ENCODE measurements at places on chromosomes 2 and 18. TPM values are rescaled to one million over a fixed set of nuclear protein-coding genes. Genes with fewer than 3 reads are reported as not detected.

Gene RAB11FIP5
- total RNA-seq, result 21.7 TPM

Gene LHCGR
- total RNA-seq, result 0.26 TPM

Gene REEP1
- 22.5 TPM for total RNA-seq

Gene GRHL1
- 1.4 TPM for total RNA-seq

Gene KIF5C
- 1.4 TPM for total RNA-seq

Gene RND3
- 29.2 TPM for total RNA-seq

Gene WNT10A
- not detected for total RNA-seq

Gene SCRN3
- 32.0 TPM for total RNA-seq

Gene EPB41L3
- 28.0 TPM for total RNA-seq

Gene WDR12
- 39.2 TPM for total RNA-seq

Gene CROCC2
- not detected for total RNA-seq

Gene WDR54
- total RNA-seq, result 5.5 TPM

Gene NR4A2
- 9.2 TPM for total RNA-seq

Gene CHAC2
- total RNA-seq, result 3.2 TPM

Gene KCNIP3
- total RNA-seq, result 2.6 TPM

Gene PIEZO2
- total RNA-seq, result 1.7 TPM

Gene NETO1
- 1.6 TPM for total RNA-seq

Gene FOXD4L1
- total RNA-seq, result 0.21 TPM

Gene DAPL1
- total RNA-seq, result not detected

Gene SOX11
- 0.42 TPM for total RNA-seq

Gene TMEM247
- total RNA-seq, result not detected

Gene SLC16A14
- 2.0 TPM for total RNA-seq

Gene DLGAP1
- total RNA-seq, result 0.47 TPM

Gene SUMO1
- total RNA-seq, result 59.2 TPM

Gene DYSF
- 45.8 TPM for total RNA-seq

Gene POTEC
- total RNA-seq, result not detected

Gene WIPF1
- total RNA-seq, result 25.1 TPM

Gene NPPC
- total RNA-seq, result 3.7 TPM

Gene TBR1
- total RNA-seq, result not detected

Gene SLC4A3
- 360 TPM for total RNA-seq

Gene ADGRF3
- 0.08 TPM for total RNA-seq

Gene MTCL1
- total RNA-seq, result 4.7 TPM

Gene SULT1C4
- 9.6 TPM for total RNA-seq

Gene ICOS
- 0.09 TPM for total RNA-seq

Gene RASGRP3
- total RNA-seq, result 53.7 TPM

Gene CXCR1
- total RNA-seq, result 0.58 TPM

Measured in left cardiac atrium (tissue), 4 donors.